ENCODE measurements at places on chromosomes 7 and 10.

DNA sequence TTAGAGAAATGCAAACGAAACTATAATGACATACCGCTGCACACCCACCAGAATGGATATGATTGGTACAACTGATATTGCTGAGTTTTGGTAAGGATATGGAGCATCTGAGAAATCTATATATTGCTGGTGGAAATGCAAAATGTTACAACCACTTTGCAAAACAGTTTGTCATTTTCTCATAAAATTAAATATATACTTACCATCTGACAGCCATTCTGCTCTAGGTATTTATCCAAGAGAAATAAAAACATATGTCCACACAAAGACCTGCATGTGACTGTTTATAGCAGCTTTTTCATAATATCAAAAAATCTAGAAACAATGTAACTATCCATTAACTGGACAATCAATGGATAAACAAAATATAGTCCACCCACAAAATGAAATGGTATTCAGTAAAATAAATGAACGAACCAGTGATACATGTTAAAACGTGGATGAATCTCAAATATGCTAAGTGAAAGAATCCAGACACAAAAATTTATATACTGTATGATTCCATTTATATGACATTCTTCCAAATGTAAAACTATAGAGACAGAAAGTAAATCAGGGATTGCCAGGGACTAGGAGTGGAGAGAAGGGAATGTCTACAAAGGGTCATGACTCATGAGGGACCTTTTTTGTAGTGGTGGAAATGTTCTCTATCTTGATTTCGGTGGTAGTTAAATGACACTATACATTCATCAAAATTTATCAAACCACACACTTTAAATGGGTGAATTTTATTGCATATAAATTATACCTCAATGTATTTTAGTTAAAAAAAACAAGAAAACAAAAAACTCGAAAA is 312.0 kb upstream of the GLI3 start:
- no peak for DNase-seq

GRCh38 chr10:61592581-61592980 is 70.1 kb upstream of the CABCOCO1 start:
- no peak for DNase-seq

GRCh38 chr7:150973571-150974451 is 4.3 kb downstream of the KCNH2 start:
- DNase-seq = no peak

- DNase-seq = no peak
Observed at GRCh38 chr7:151477867-151478266, 37.9 kb upstream of the CRYGN start.

- DNase-seq = no peak
Observed at GRCh38 chr7:84624527-84624926, 429.9 kb upstream of the SEMA3A start.

GRCh38 chr10:122474131-122474818 is 12.9 kb downstream of the HTRA1 start:
- DNase-seq = no peak

All from right lung (tissue), 10 donors.